ENCODE measurements at places on chromosomes 7 and 10. TPM values are rescaled to one million over a fixed set of nuclear protein-coding genes. Genes with fewer than 3 reads are reported as not detected.

The FRAT1 gene
- polyA plus RNA-seq = 3.8 TPM

The LGI1 gene
- polyA plus RNA-seq = not detected

The AMPH gene
- not detected for polyA plus RNA-seq

The TMEM236 gene
- 5.9 TPM for polyA plus RNA-seq

DNA sequence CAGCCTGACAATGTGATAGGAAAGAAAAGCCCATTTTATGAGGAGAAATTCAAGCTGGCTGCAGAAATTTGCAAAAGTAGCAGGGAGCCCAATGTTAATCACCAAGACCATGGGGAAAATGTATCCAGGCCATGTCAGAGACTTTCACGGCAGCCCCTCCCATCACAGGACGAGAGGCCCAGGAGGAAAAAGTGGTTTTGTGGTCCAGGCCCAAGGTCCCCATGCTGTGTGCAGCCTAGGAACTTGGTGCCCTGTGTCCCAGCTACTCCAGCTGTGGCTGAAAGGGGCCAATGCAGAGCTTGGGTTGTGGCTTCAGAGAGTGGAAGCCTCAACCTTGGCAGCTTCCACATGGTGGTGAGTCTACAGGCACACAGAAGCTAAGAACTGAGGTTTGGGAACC, 12.7 kb downstream of the COA1 start:
- no peak for DNase-seq

- DNase-seq = no peak
Observed at GRCh38 chr7:82566752-82567151, 123.2 kb upstream of the CACNA2D1 start.

The HTR5A gene
- 0.04 TPM for polyA plus RNA-seq

The H2BK1 gene
- polyA plus RNA-seq = not detected

Measured in small intestine (tissue), 16 donors.